ENCODE measurements at places on chromosomes 6 and 20. TPM values are rescaled to one million over a fixed set of nuclear protein-coding genes. Genes with fewer than 3 reads are reported as not detected.

Gene FAM83C
- total RNA-seq: not detected

Gene CGA
- total RNA-seq: not detected

Gene CALHM4
- total RNA-seq: not detected

Gene PBX2
- 62.3 TPM for total RNA-seq

Gene MCM9
- 18.1 TPM for total RNA-seq

Gene PDE10A
- total RNA-seq: 12.2 TPM

DNA sequence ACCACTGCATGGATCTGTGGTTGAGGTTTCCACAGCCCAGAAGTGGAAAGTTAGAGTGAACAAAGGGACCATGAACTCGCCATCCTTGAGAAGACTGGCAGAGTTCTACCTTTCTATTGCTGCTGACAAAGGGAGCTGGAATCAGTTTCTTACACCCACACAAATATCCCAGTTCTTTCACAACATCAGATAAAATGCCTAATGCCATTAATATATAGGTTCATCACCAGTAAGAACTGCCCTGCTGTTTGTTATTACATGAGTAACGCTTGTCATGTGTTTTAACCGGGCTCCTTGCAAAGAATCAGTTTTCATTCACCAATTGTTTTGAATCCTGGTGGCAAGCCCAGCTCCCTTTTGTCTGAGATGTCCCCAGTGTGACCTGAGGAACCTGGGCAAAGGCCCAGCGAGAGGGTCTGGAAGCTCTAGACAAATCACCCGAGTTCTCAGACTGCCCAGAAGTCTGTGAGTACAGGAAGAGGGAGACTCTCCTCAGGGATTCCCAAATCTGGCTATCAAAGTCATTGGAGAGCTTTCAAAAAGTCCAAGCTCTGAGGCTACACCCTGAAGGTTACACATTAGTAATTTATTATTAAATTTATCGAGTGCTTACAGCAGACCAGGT is 7.5 kb upstream of the CD164 start:
- DNase-seq: no peak

DNA sequence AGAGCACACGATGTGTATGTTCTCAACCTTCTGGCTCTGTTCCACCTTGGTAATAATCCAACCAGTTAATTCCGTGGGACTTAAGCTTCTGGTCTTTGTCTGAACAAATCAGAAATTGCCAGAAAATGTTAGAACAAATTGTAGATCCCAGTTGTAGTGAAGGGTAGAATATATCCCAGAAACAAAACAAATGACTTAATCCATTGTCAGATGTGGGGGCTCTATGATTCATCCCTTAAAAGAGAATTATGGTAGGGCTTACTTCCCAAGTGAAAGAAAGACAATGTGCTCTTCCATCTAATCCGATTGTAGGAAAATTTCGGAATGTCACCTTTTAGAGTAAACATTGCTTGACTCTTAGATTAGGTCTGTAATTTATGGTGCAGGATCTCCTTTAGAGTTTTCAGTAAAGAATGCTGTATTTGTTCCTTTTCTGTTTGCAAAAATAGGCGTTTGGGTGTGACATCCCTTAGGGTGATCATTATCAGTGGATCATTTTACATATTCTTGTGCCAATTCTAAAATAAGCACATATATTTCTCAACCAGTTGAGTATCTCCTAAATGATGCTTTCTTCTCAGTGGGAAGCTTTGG is 234.5 kb upstream of the ZNF217 start:
- DNase-seq: peak; percentile 98

DNA sequence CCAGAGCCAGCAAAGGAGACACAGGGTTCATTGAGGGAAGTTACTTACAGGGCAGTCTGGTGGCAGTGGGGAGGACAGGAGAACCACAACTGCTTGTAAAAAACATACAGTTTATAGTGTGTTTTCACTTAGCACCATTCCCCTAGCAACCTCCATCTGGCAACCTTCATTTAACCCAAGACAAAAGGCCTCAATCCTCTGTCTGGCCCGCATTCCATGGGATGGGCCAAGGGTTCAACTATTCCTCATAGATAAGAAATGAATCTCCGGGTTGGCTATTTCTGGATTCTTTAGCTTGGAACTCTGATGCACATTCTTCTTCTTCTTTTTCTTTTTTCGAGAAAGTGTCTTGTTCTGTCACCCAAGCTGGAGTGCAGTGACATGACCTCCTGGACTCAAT is 26.3 kb upstream of the FYN start:
- no peak for DNase-seq

GRCh38 chr20:2921506-2921905 is 48.2 kb downstream of the PTPRA start:
- DNase-seq: no peak

- DNase-seq: no peak
Measured at GRCh38 chr6:64224819-64225218, 589.2 kb downstream of the PHF3 start.

- no peak for DNase-seq
Measured at GRCh38 chr6:131250936-131251335, 115.7 kb downstream of the AKAP7 start.

DNA sequence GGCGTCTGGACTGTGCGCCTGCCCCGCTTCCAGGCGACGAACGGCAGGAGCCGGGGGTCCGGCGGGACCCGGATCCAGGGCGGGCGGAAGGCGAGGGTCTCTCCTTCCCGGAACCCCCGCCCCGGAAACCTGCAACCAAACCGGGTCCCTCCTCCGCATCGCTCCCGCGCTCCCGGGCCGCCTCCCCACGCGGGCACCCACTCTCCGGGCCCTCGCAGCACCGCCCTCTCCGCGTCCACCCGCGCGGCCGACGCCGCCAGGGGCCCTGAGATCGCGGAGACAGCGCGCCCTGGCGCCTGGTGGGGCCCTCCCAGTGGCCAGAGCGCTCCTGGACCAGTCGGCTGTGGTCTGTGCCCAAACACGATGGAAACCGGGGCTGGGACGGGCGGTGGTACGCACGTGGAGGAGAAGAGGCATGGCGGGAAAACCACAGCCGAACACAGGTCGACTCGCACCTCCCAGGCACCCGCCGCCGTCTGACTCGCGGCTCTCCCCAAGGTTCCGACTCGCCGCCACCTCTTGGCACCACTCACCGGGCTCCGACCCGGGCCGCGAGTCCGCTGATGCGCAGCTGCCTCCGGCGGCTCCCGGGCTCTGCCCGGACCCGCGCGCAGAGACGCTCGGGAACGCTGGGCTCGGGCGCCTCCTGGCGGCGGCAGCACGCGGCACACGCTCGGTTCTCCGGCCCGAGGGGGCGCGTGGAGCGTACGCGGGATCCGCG is 7.9 kb downstream of the NKX2-2 start:
- DNase-seq: peak; percentile 71

DNA sequence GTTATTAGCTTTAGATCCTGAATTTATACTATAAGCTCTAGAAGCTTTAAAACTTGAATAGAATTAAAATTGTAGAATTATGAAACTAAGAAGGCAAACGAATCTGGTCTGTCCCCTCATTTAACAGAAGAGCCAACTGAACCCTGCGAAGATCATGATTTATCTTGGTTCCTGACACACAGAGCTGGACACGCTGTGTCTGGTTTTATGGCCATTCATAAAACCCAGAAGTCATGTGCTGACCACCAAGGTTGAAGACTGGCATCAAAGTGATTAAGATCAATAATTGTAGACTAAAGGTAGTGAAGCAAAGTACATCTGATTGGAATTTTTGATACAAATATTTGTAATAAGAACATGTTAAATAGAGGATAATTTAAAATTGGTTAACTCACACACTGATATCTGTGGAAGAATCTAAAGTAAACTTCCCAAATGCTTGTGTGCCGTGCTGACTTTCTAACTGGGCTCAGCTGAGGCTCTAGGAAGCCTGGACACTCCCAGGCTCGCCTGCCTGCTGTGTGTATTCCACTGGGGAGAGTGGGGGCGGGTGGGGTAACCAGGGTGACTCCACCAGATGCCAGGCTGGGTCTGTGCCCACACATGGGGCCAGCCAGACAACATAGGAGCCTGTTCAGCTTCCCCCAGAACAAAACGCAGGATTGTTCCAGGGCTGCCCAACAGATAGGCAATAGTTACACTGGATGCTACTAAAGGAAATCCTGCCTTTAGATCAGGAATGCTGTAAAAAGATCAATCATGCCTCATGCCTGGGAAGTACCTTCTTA is 42.1 kb upstream of the SLC22A3 start:
- no peak for DNase-seq

DNA sequence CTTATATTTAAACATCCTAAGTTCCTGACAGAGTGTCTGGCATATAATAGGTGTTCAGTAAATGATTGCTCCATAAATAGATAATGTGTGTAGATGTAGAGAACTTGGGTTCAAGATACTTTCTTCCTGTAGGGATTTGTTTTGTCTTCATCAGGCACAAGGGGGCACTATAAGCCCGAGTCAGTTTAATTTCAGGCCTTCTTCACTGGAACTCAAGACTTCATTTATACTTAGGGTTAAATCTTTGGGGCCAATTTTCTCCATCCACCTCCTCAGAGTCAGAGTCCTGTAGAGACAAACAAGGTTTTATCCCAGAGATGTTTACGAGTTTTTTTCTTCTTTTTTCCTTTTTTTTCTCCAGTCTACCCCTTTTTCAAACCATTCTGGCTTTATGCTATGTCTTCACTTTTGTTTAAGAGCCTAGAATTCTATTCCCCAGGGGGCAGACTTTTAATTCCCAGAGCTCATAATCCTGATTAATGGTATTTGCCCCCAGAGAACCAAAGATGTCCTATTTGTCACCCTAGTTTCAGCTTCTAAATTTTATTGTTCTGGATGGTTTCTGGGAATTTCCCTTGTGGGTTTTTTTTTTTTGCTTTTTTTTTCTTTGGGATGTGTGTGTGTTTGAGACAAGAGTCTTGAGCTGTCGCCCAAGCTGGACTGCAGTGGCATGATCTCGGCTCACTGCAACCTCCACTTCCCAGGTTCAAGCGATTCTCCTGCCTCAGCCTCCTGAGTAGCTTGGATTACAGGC is 88.4 kb downstream of the HFE start:
- DNase-seq: peak; percentile 87

DNA sequence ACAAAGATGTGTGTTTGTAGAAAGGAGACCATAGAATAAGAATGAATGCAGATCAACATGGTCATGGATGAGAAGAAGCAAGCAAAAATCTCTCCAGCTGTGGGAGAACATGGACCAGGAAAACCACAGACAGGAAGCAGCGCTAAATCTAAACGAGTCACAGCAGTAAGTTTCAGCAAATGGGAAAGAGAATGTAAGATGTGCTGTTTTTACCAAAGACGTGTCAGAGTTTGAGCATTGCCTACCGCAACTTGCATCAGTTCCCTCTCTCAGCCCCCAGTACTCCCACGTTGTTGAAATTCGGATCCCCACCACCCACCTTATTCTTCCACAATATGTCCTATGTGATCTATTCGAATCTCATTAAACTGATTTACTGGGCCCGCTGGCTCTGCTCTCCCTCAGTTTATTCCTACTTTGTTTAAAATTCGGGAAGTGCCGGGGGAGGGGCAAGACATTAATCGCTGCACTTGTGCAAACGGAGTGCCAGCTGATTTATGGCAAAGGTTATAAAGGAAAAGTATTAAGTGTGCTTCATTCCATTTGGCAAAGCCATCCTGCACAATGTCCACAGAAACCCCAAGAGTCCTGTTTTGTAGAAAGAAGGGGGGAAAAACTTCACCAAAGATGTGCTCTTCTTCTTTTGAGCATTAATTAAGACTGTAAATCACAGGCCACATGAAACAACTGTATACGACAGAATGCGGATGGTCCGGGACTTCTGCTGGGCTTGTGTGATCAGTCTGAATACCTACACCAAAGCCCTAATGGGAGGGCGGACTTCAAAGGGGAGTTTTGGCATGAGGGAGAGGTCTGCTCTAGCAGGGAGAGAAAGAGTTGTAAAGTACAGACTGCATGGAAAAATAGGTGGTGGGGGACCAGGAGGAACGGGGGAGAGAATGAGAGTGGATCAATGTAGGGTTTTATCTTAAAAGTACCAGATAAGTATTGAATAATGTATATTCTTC is 59.1 kb upstream of the PRDM1 start:
- DNase-seq: no peak

DNA sequence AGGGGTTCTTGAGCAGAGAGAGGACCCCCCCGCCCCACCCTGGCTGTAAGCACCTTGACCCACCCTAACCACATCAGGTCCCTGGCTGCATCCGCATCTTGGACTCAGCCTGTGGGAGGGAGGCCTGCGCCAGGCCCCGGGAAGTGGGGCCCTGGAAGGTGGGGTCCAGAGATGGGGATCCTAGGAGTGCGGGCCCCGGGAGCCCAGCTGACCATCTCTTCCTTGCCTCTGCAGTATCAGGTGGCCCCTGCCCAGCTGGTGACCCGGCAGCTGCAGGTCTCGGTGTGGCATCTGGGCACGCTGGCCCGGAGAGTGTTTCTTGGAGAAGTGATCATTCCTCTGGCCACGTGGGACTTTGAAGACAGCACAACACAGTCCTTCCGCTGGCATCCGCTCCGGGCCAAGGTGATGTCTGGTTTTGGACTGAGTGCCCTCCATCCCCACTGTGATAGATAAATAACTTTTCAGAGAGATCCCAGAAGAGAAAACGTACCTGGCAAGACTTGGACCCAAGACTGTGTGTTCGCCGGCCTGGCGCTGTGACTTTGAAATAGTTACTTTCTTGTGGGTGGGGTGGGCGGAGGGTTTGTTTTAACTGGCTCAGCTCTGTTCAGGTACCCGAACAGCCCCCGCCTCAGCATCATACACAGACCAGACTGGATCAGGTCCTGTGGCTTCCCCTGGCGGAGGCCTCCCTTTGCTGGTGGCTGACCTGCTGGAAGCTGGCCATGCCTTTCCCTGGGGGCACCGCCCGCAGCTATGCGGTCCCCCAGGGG is 62.0 kb downstream of the EZR start:
- no peak for DNase-seq

DNA sequence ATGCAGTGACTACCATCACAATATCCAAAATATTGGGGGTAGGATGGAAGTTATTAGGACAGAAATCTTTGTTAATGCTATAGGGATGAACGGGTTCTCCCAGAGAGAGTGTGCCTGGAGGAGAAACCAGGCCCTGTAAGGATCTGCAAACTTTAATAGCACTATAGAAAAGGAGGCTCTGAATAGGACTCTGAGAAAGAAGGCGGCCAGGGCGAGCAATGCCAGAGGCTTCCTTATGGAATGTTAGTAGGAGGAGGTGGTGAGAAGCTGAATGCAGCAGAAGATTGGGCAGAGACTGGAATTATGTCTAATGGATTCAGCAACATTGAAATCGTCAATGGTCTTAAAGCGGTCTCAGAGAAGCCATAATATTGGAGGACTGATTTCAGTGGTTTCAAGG is 84.6 kb upstream of the SYNDIG1 start:
- no peak for DNase-seq

DNA sequence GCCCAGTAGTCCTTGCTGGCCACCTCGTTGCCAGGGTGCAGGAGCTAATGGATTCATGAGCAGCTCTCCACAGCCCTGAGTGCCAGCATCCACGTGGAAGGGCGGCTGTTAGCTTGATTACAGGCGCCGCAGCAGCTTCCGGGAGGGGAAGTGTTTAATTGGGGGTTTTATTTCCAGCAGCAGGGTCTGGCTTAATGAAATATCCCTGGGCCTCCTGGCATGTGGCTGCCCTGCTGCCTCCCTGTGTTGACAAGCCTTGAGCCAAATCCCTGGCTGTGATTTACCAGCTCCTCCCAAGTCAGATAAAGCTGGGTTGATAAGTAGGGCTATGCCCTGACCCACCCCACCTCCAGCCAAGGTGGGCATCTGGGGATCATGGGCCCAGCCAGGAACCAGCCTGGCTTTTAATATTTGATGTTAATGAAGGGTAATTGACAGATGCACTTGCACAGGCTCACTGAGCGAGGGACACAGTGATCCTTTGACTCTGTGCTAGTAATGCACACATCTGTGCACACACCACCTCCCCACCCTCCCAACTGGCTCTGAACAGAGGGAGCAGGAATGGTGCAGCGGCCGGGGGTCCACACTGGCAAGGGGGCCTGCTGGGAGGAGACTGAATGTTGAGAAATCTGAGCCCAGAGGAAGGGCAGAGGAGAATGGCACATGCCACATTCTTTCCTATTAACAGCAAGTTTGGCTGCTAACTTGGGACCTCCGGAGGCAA is 13.6 kb downstream of the GLP1R start:
- no peak for DNase-seq

All from dermis blood vessel endothelial cell (primary cell).